ENCODE measurements at places on chromosomes 16 and 17.
A peak's percentile ranks its signal among the peaks of the same experiment; 100 is the strongest.

GRCh38 chr17:75459590-75460267 is 3.3 kb downstream of the TMEM94 start:
- no peak for DNase-seq

- no peak for DNase-seq
These were observed 113.9 kb downstream of the ASIC2 start for GRCh38 chr17:33179151-33179550.

GRCh38 chr16:27322858-27323780 is 9.3 kb downstream of the IL4R start:
- no peak for DNase-seq

GRCh38 chr17:34847938-34848337 is 113.3 kb downstream of the CCT6B start:
- no peak for DNase-seq

DNA sequence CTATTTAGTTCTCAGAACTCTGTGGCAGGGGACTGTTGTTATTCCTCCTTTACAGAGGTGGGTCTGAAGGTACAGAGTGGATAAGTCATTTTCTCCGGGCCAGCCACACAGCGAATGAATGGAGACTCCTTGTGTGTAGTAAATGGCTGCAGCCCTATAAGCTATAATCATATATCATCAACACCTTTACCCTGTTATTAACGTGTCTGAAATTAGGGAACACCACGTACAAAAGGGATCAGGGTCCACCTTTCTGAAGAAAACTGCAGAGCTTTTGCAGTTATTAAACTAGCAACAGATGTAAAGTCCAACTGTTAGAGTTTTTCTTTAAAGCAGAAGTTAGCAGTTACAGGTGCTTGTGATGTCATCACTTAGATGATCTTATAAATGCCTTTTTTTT is 696.7 kb downstream of the MAF start:
- no peak for DNase-seq

DNA sequence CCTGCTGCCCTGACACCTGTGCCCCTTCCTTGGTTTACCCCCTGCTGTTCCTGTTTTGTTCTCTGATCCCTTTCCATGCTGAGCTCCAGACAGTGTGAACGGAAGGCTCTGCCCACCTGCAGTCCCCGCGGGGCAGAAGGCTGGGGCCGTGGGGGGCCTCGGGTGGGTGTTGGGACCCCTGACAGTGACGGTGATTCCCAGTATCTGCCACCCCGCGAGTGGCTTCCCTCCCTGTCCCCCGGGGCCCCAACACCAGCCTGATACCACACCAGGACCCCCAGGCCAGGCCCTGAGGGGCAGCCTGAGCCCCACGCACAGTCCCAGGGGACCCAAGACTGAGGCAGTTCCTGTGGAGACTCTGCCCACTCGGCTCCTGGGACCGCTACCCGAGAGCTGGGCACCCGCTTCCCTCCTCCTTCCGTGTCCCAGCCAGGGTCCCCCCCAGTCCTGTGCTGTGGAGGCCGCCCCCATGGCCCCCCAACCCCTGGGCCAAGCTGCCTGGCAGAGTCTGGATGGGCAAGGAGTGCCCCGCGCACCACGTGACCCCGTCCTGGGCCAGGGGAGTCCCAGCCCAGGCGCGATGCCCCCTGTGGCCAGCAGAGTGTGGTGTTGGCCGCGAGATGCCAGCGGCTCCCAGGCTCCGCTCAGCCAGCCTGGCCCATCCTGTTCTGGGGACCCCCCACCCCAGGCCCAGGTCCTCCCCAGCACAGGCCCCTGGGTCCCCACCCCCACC is 10.0 kb upstream of the C1QTNF8 start:
- DNase-seq: no peak

DNA sequence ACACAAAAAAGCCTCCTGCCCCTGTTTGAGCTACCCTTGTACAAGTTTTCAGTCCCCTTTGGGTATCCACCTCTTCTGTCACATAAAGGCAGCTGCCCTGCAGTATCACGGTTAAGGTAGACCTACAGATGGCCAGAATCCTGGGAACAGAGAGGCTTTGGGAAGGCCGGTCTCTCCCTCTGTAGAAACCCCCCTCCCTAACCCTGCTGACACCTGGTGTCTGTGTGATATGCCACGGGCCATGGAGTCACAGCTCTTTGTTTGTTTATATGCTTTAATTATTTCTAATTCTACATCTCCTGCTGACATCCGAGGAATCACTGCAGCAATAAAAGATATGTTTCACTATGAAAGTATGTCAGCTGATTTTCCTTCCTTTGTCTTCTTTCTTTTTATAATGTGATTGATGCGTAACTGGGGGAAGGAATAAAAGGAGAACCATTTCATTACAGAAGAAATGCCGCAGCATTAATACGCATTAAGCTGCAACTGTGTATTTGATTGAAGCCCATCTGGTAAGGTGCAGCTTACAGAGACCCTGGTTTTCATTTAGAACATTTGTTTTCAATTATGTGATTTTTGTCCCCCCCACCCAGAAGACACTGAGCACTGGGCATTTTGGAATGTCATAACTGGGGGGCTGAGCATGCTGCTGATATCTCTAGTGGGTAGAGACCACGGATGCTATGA is 142.1 kb downstream of the SLC39A11 start:
- no peak for DNase-seq

- no peak for DNase-seq
These were observed 3.1 kb upstream of the JPT2 start for GRCh38 chr16:1674751-1675664.

- DNase-seq: no peak
These were observed 84.4 kb upstream of the CNEP1R1 start for GRCh38 chr16:49940464-49941224.

DNA sequence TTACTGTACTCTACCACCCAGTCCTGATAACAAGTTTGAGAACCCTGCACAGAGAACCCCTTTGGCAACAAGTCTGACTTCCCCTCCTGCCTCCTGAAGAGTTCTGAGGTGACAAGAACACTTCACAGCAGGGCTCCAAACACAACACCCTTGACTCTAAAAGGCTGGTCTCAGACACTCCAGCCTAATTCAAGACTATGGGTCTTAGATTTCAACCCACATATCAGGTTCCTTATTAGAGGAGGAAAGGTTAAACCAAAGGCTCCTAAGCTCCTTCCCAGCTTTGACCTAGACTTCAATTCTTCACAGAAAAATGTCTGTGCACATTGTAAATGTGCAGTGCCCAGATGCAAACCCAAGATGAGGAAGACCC is 23.0 kb downstream of the RANBP10 start:
- no peak for DNase-seq

GRCh38 chr17:78875363-78876093 is 27.5 kb downstream of the CEP295NL start:
- DNase-seq: no peak

DNA sequence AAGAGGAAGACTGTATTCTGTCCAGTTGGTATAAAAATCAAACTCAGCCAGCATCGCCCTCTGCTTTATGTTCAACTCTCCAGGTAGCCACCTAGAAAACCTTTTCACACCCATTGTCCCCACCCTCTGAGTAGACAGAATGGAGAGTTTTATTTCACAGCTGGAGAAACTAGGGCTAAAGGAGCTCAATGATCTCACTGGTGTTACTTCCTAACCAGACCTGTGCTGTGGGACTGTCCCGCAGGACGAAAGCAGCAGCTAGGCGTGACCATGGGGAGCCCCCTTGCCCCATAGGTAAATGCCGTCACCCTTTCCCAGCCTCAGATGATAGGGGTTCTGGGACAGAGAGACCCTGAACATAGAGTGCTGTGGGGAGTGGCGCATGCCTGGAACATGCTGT is 67.7 kb downstream of the CYLD start:
- DNase-seq: no peak

- DNase-seq: no peak
These were observed 17.5 kb downstream of the MARCHF10 start for GRCh38 chr17:62790564-62790986.

GRCh38 chr17:17156511-17156910 is 49.6 kb downstream of the PLD6 start:
- no peak for DNase-seq

GRCh38 chr17:18176176-18176575 is 7.5 kb upstream of the ALKBH5 start:
- DNase-seq: no peak

- no peak for DNase-seq
These were observed 59.8 kb downstream of the NCOR1 start for GRCh38 chr17:16155536-16155935.

- DNase-seq: no peak
These were observed 88.2 kb upstream of the HAS3 start for GRCh38 chr16:69017036-69017783.

- DNase-seq: no peak
These were observed 1.3 kb downstream of the GSPT1 start for GRCh38 chr16:11914210-11915113.

- DNase-seq: no peak
These were observed 49.4 kb downstream of the TNFRSF13B start for GRCh38 chr17:16922386-16923096.

DNA sequence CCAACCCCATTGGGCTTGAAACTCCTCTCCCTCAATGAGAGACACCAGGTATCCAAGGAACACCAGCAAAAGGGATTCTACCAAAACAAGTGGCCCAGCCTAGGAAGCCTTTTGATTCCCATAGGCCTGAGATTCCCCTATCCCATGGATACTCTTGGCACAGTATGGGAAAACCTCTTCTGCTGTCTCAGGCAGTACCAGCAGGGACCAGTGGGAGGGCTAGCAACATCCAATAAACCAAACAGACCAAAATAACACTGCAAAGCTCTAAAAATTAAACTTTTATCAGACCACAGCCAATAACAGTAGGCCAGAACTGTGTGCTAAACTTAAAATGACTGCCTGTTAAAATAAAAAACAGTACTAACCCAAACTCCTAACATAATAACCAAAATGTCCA is 153.9 kb upstream of the CES5A start:
- DNase-seq: no peak

GRCh38 chr16:47476654-47477345 is 15.7 kb downstream of the PHKB start:
- no peak for DNase-seq

DNA sequence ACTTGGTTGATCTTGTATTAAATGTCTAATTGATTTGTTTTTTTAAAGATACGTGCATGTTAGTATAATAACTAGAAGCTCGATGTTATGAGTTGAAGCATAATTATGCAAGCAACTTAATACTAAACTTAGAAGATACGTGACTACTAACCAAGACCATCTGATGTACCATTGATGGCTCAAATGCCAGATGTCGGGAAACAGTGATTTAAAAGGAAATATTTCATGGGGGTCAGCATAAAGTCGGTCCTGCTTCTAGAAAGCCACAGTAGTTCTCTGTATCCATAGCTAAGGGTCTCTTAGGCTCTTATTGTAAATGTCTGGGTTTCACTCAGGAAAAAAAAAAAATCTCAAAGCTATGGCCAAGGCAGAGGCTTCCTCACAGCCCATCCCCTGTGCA is 61.2 kb upstream of the RBFOX1 start:
- DNase-seq: no peak

DNA sequence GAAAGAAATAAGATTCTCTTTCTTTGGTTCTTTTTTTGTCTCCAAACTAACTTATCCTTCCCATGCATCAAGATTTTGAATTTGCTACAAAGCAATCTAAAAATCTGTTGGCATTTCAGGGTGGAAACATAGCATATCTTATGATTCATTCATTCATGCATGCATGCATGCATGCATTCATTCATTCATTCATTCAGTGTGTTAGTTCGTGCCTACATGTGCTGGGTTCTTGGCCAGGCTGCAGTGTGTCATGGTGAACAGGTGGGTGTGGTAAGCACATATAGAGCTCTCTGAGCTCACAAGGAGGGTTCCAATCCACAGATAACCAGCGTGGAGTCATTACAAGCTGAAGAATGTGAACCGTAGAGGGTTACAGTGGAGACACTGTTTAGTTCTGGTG is 410.4 kb downstream of the CPPED1 start:
- DNase-seq: no peak

GRCh38 chr16:8103649-8104289 is 486.5 kb downstream of the TMEM114 start:
- DNase-seq: no peak

GRCh38 chr17:18379246-18380146 is 1.9 kb downstream of the EVPLL start:
- DNase-seq: no peak

DNA sequence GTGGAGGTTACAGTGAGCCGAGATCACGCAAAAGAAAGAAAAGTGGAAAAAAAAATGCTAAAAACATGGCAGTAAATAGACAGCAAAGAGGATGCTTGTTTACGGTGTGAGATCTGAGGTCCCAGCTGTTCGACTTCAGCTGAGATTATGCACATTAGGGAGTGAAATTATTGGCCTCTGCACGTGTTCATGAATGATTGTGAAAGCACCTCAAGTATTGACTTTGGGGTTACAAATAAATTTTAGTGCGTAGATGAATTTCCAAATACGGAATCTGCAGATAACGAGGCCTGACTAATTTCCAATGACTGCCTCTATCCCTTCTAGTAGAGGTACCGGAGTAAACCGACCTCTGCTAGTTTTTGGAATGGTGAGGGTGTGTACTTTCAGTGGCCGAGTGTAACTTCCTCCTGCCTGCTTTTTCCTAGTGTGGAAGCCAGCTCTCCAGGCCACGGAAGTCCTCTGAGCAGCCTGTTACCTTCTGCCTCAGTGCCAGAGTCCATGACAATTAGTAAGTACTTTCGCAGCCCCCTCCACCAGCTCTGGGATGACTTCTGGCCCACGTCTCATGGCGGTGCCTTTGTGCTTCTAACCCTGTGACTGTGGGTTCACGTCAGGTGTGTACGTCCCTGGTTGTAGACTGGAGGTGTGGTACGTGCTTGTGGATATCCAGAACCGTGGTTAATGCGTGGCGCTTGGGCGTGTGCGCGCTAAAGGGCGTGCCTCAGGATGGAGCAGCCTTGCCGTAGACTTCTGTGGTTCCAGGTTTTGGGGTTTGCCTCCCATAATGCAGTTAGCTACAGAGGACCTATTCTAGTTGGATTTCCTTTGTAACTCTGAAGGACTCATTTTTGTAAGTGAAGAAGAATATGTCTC is 102.1 kb downstream of the SNX29 start:
- DNase-seq: no peak

GRCh38 chr17:18319604-18320256 is 4.6 kb downstream of the SMCR8 start:
- DNase-seq: peak; percentile 19

- DNase-seq: no peak
These were observed 62.1 kb downstream of the EPN2 start for GRCh38 chr17:19299214-19299747.

- DNase-seq: peak; percentile 2
These were observed 467.3 kb downstream of the KCNJ2 start for GRCh38 chr17:70636517-70637133.

GRCh38 chr16:51987519-51987918 is 559.4 kb downstream of the TOX3 start:
- no peak for DNase-seq

GRCh38 chr16:28569021-28569420 is 15.3 kb downstream of the SGF29 start:
- DNase-seq: no peak

- DNase-seq: no peak
These were observed 816.2 kb downstream of the CDH11 start for GRCh38 chr16:64305663-64306062.

Data from AG04449 (cell line).